ENCODE measurements at places on chromosomes 11 and 22.

GRCh38 chr11:86490582-86490981, 115.9 kb downstream of the CCDC81 start:
- DNase-seq: no peak

DNA sequence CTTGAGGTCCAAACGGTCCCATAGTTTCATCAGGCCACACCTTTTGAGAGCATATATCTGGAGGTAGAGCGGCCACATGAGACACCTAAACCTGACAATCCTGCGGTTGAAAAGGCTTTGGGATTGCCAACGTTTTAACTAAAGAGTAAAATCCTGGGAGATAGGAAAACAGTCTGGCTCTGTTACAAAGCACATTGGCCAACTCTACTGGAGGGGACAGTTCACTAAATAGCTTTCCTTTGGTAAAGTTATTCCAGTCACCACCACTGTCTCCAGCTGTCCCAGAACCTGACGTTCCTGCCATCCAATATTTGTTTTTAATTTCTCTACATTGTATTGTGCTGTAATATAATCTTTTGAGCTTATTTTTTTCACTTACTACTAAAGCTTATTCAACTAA, 22.0 kb downstream of the ABTB2 start:
- no peak for DNase-seq

DNA sequence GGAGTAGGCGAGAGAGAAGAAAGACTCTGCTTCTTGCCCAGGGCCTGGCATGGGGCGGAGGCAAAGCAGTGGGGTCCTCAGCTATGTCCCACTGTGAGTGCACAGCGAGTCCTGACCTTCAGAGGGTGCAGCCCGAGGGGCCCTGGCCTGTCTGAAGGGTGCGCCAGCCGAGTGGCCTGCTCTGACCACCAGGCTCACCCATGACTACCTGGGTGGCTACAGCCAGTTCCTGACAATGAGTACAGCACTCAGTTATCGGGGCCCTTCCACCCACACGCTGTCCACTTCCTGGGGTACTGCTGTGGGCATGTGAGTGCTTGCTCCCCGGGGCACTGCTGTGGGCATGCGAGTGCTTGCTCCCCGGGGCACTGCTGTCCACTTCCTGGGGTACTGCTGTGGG, 74.1 kb upstream of the B3GAT1 start:
- no peak for DNase-seq

- DNase-seq: no peak
These were observed 35.8 kb upstream of the FIBIN start for GRCh38 chr11:26958005-26958701.

- no peak for DNase-seq
These were observed 37.3 kb upstream of the TEAD1 start for GRCh38 chr11:12636871-12637410.

- DNase-seq: no peak
These were observed 1339.5 kb downstream of the BRD1 start for GRCh38 chr22:48488149-48488551.

DNA sequence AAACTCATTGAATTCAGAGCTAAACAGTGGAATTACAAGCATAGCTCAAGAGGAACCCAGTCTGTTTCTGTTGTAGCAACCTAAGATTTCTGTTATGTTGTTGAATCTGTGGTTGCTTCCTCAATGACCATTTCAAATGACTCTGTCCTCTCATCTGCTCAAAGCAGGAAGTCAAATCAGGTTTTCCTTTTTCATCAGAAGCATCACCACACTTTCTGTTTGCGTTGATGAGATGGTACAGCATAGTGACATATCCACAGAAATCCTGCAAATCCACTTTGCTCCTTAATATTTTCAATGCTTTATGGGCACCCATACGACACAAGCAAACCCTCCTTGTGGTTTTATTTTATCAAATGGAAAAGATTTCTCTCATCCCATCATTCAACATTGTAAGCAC, 12.6 kb upstream of the UCP2 start:
- no peak for DNase-seq

- no peak for DNase-seq
These were observed 75.3 kb upstream of the MTNR1B start for GRCh38 chr11:92894197-92894596.

- DNase-seq: no peak
These were observed 789.0 kb downstream of the KCNA4 start for GRCh38 chr11:29227811-29228210.

DNA sequence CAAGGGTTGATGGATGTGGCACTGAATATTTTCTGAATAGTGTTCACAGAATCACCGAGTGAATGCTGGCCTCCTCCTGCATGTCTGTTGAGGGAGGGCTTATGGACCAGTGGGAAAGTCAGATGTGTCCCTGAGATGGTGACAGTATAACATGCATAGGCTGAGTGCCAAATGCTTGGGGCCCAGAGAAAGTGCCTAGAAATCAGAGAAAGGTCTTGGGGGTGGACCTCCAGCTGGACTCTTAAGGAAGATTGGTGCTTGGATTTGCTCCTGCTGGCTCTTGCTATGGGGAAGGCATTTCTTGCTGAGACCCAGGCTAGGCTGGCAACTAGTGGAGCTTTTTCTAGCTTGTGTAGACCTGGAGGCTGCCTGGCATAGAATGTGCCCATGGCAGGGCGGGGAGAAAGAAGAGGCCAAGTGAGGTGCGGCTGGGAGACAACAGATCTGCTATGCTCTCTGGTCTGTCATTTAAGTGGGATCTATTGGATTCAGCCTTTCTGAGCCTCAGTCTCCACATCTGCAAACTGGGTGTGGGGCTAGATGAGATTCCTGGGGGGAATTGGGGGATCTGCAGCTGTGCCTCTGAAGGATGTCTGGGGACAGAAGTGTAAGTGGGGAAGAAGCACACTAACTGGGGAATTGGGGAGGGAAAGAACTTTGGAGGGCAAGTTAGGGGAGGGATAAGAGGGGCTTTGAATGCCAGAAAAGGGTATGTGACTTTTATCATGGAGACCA, 27.4 kb downstream of the ZNRF3 start:
- no peak for DNase-seq

DNA sequence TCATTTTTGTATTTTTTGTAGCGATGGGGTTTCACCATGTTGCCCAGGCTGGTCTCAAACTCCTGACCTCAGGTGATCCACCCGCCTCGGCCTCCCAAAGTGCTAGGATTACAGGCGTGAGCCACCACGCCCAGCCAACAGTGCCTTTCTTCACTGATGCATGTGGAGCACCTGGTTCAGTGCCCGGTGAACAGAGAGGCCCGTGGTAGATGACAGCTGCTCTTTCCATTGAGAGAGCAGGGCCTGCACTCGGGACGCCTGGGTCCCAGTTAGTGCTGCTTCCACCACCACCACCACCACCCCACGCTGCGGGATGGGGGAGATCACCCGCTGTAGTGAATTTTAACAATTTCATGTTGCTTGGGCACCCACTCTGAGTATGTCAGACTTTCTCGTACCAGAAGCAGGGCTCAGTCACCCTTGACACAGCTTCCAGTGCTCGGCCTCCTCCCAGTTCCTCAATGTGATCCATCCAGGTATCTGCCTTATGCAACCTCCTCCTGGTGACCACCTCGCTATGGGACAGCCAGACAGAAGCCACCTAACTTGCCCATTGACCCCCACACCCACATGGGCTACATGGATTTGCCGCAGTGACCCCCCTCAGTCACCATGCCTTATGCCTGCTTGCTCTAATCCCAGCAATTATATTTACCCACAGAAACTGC, 36.6 kb downstream of the ARRB1 start:
- DNase-seq: no peak

GRCh38 chr22:43862074-43862881, at the start of gene SULT4A1:
TSS of gene SULT4A1 (minus strand) at chr22:43862513. CDS start at chr22:43862382, 131 bp downstream.
- DNase-seq: no peak

DNA sequence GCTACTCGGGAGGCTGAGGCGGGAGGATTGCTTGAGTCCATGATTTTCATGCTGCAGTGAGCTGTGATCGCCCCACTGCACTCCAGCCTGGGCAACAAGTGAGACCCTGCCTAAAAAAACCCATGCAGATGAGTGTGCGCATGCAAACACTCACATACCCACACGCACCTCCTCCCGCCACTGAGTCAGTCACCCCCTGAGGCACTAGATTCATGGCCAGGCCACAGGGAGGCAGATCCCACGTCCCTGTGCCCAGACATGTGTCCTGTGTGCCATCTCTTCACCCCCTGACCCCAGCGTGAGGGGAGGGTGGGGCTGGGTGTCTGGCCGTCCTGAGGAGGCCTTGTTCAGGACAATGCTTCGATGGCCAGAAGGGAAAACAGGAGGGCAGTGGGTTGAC, 15.5 kb downstream of the RELT start:
- DNase-seq: no peak

DNA sequence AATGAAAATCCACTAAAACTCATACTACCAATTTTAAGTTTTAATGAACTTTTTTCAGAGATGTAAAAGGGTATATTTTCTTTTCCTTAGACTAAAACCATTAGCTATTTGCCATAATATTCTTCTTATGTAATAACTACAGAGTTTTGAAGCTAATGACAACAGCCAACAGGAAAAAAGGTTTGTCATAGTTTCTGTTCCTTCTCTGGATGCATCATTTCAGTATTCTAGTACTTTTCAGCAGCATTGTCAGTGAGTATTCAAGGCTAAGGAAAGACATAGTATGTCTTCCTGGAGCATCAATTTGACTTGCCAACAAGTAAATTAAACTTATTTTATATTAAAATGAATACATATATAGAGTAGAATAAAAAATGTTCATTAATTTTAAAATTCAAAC, 166.0 kb downstream of the METTL15 start:
- DNase-seq: no peak

GRCh38 chr11:46930089-46930488, 6.5 kb upstream of the CSTPP1 start:
- peak; percentile 4 for DNase-seq

DNA sequence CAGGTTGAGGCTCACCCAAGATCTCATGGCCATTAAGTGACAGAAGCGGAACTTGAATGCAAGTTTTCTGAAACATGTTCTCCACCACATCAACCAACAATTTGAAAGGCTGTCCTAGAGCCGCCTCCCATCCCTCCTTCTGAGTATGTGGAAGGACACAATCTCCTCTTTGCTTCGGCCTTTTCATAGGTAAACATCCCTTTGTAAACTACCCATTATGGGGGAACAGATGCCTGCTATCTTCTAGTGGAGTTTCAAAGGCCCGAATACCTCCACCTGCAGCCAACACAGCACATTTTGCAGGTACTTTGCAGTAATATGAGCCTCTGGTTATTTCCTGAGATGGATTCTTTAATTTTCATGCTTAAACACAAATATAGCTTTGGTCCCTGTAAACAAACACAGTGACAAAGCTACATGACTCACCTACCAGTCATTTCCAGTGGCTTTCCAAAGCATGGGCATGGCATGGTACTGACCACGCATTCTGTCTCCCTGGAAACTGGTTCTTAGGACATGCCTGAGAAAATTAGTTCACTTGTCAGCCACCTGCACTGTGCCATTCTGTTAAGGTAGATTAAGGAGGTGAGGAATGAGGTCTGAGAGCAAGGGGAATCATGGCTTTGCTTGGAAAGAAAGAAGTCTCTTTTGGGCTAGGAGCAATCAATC, 60.2 kb downstream of the EHF start:
- DNase-seq: no peak

DNA sequence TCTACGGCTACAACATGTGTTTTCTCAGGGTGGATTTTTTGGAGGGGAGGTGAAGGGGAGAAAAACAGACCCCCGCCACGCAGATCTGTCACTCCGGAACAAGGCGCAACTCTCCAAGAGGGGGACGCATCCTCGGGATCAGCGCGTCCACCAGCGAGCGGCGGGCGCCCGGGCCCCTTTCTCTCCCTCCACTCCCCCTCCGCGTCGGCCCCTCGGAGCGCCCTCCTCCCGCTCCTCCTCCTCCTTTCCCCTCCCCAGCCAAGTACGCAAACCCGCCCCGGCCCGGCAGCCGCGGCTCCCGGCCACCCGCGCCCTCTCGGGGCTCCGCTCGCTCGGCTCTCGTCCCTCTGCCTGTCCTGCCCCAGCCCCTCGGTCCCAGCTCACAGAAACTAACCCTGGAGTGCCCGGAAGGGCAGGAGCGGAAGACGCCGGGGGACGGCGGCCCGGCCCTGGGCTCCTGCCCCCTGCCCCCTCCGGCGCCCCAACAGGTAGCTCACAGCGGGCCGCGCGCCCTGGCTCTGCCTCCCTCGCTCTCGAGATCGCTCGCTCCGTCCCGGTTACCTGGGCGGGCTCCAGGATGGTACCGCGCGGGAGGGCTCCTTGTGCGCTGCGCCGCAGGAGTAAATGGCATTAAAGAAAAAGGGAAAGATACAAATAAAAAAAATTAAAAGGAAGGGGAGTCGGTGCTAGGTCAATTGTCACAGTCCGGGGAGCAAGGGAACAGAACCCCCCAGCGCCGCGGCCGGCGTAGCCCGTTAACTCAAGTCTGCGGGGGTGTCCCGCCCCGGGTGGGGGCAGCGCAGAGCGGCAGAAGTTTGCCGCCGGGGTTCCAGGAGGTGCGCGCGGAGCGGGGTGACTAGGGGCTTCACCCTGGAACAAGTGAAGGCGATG, 131.4 kb upstream of the C11orf58 start:
- no peak for DNase-seq

GRCh38 chr11:75873417-75874221, 58.6 kb downstream of the UVRAG start:
- DNase-seq: no peak

GRCh38 chr11:96293598-96294021, 49.4 kb downstream of the MAML2 start:
- no peak for DNase-seq

- no peak for DNase-seq
These were observed 15.5 kb downstream of the NEU3 start for GRCh38 chr11:75004215-75004614.

GRCh38 chr22:20080776-20081654, 974 bp downstream of the DGCR8 start:
- DNase-seq: no peak

- DNase-seq: no peak
These were observed 101.8 kb upstream of the TIMP3 start for GRCh38 chr22:32699686-32700085.

GRCh38 chr11:34654483-34655334, 33.8 kb downstream of the EHF start:
- DNase-seq: no peak

GRCh38 chr22:49918911-49919881, 762 bp downstream of the CRELD2 start:
- DNase-seq: no peak

- no peak for DNase-seq
These were observed 43.2 kb downstream of the OR4C45 start for GRCh38 chr11:50075856-50076255.

GRCh38 chr11:75384438-75385080, 14.8 kb upstream of the RPS3 start:
- no peak for DNase-seq

GRCh38 chr11:32949739-32950138, 57.1 kb downstream of the QSER1 start:
- no peak for DNase-seq

GRCh38 chr11:1305501-1306056, 3.9 kb downstream of the TOLLIP start:
- no peak for DNase-seq

Measured in NCI-H1436 treated with DMSO at 0.1 percent for 48 hours (cell line).